ENCODE measurements at places on chromosomes 4 and X.

DNA sequence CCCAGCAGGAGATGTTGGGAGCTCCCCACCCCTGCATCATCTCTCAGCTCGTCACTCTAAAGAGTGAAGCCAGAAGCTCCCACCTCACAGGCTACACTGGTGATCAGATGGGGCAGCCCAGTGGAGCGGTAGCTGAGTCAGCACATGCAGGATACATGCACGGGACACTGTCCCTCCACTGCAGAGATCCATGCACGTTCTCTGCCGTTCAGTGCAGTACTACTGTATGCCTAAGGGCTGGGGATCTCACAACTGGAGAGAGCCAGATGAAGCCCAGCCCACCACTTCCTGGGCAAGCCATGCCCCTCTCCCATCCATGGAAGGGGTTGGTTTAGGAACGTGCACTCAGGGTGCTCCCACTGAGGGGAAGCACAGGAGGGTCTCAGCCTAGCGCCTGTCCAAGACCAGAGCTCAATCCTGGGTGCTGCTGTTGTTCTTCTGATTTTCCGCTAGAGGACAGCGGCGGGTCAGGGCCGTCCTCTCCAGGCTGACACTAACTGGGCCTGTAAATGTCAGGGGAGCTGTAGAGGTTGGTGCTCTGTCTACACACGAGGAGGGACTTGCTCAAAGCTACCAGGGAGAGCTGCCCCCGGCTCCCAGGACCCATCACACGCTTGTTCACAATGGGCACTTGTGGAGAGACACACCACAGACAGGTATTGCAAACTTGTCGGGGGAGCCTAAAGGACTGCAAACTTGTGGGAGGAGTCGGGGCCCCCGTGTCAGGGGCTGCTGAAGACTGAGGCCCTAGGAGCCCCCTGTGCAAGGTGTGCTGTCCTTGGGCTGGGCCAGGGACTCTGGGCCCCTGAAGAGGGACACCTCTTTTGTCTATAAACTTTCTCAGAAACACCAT is 18.2 kb upstream of the ABLIM2 start:
- peak; percentile 73 for DNase-seq

GRCh38 chr4:169080981-169081380 is 70.9 kb upstream of the CBR4 start:
- peak; percentile 78 for DNase-seq

DNA sequence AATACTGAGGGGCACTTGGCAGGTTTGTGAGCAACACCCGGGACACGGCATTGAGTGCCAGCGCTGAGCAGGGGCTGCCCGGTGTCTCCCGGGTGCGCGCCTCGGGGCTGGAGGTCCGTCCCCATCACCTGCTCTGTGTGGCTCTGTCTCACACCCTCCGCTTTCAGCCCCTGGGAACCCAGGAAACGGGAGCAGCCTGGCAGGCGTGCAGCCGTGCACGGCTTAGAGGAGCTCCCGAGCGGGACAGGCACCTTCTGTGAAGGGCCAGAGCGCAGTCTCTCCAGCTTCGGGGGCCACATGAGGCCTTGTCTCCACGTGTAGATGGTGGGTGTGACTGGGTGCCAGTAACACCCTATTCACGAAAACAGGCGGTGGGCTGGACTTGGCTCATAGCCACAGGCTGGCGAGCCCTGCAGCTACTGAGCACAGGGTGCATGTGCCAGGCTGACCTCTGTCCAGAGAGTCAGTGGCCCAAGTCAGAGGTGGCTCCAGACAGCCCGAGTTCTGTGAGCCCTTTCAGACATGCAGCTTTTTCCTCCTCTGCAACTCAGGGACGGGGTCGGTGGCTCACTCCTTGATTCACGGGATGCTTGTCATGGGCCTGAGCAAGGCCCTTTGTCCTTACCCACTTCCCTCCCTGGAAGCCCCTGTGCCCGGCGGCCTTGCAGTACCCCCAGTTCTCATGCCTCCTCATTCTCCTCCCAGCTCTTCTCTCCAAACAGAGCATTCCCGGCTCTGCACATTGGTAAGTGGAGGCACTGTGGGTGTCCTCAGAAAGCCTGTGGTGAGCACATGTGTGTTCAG is 23.5 kb downstream of the UVSSA start:
- DNase-seq = no peak

GRCh38 chrX:130636277-130636676 is 234.5 kb downstream of the RBMX2 start:
- DNase-seq = no peak

DNA sequence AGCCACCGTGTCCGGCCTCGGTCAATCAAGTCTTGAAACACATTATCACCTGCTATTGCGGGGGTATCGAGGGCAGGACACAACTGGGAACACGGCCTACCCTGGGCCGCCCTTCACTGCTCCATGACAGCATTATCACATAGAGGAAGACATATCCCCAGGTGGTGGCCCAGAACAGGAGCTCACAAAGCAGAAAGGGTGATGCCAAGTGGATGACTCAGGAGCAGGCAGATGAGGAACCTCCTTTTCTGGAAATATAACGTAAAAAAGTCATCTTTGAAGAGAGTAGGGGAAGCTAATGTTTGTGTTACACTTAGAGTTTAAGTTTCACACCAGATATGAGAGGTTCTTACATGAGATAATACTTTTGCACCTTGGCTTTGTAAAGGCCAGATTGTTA is 5.3 kb upstream of the SUPT20HL1 start:
- DNase-seq = peak; percentile 35

DNA sequence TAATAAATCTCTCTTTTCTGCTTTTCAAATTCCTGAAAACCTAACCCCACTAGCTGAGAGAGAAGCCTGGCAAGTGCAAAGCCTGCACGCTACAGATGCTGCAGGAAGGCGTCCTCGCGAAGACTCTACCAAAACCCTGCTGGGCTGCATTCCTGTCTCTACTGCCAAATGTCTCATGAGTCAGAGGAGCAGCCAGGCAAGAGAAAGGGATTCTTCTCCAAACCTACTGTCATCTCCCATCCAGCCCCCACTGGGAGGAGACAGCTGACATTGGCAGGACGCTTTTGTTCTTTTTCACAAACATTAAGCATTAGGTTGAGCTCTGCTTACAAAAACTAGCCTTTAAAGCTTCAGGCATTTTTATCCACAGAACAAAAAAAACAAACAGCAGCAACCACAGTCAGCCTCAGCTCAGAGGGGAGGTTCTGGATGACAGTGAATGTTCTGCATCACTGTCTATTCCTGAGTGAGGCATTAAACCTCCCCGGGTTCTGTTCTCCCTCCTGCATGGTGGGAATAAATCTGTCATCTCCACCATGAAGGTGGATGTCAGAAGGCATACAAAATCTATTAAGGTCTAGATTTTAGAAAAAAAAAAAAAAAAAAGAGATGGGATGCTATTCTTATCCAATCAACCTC is 18.0 kb downstream of the CRMP1 start:
- no peak for DNase-seq

DNA sequence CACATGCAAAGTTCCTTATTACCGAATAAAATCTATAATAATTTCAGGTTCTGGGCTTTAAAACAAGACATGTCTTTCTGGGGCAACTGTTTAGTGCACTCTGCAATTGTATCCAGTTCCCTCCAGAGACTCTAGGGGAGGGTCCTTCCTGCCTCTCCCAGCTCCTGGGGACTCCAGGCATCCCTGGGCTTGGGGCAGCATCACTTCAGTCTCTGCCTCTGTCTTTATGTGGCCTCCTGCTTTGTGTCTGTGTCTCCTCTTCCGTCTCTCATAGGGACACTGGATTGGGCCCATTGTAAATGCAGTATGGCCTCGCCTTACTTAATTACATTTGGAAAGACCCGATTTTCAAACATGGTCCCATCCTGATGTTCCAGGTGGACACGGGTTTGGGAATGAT is 10.9 kb upstream of the ASMTL start:
- no peak for DNase-seq

DNA sequence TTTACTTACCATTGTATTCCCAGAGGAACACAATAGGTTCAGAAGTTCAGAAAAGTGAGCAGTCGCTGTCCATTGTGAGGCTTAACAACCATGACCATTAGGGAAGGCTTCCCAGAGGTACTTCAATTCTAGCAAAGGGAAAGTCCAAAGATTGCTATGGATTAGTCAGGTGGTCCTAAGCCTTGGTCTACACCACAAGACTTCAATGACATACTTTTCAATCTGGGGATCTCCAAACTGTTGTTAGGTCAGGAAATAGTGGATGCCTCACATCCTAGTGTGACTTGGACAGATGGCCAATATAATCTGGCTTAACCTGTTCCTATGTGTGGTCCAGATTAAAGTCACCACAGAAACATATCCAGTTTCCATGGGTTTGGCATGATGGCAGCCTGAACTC is 118.0 kb downstream of the SPCS3 start:
- DNase-seq = peak; percentile 76

DNA sequence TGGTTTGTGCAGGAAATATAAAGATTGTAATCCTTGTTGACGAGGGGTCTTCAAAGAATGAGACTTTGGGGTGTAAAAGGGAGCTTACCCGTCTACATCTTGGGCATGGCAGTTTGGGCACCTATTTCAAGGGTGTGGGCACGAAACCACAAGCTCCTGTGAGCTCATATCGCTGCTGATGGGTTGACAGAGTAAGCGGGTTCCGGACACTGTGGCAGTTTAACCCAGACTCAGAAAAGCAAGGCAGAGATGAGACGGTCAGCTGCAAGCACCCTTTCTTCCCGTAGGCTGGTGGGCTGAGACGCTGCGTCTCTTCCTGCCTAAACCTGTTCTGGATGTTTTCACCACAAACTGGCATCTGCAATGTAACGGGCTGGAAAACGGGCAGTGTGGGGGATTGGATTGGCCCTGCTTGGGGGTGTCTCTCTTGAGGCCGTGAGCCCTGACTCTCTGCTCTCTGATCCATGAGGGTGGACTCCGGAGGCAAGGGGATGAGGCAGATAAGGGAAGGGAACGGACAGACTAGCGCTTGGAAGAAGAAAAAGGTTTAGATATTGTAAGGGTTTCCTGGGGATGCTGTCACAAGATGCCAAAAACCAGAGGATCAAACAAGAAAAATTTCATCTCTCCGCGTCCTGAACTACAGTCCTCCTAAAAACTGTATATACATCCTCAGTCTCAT is 237.5 kb downstream of the SHOX start:
- DNase-seq = no peak

- DNase-seq = no peak
These were observed 119.7 kb downstream of the ATG4A start for GRCh38 chrX:108211301-108211700.

- DNase-seq = no peak
These were observed 519.9 kb downstream of the INPP4B start for GRCh38 chr4:142326181-142326580.

DNA sequence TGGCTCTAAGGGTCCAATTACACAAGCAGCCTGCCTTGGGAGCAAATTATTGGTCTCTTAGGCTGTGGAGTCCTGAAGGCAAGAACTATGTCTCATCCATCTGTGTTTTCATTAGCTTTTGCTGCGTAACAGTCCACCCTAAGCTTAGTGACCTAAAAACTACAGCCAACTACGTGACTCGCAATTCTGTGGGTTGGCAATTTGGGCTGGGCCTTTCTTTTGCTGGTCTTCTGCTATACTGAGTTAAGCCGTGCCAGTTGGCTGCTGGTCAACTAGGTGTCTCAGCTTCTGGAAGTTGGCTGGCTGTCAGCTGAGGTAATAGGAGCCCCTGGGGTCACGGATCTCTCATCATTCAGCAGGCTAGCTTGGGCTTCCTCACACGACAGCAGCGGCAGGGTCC is 205.6 kb upstream of the S100G start:
- peak; percentile 21 for DNase-seq

GRCh38 chrX:122584981-122585380 is 599.1 kb upstream of the GRIA3 start:
- DNase-seq = no peak

GRCh38 chrX:11944501-11944900 is 186.5 kb downstream of the MSL3 start:
- peak; percentile 47 for DNase-seq

DNA sequence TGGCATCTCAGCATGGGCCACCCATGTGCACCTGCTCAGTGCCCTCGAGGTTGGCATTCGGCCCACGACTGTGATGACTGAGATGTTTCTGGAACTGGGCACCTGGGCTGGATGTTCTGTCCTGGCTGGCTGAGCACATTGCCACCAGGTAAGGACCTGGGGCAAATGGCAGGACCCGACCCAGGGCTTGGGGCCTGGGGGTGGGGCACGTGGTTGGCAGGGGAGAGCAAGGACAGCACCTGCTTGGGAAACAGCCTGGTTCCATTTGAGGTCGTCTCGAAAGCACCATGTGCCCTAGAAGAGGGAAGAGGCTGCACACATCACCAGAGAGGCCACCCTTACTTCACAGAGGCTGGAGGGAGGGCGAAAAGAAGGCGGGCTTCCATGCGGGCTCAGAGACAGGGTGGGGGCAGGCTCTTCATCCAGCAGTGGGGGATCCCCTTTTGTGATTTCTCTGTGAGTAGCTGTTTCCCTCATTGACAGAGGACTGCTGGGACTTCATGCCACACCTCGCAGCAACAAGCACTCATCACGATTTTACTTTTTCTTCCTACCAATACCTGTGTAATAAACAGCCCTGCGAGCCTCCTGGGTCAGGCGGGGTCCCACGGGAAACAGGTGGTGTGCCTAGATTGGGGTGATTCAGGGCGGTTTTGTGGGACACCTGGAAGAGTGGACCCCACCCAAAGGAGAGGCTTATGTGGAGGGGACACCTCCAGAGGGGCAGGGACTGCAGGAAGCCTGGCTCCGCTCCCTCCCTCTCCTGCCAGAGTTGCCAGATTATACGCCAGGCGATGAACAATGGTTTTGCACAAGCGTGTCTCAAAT is 12.0 kb downstream of the TMEM187 start:
- peak; percentile 17 for DNase-seq

- DNase-seq = no peak
These were observed 145.1 kb downstream of the CBR4 start for GRCh38 chr4:168864821-168865541.

- peak; percentile 70 for DNase-seq
These were observed 1.2 kb downstream of the BCOR start for GRCh38 chrX:40096395-40097091.

- no peak for DNase-seq
These were observed 103.3 kb upstream of the LEF1 start for GRCh38 chr4:108272046-108272445.

DNA sequence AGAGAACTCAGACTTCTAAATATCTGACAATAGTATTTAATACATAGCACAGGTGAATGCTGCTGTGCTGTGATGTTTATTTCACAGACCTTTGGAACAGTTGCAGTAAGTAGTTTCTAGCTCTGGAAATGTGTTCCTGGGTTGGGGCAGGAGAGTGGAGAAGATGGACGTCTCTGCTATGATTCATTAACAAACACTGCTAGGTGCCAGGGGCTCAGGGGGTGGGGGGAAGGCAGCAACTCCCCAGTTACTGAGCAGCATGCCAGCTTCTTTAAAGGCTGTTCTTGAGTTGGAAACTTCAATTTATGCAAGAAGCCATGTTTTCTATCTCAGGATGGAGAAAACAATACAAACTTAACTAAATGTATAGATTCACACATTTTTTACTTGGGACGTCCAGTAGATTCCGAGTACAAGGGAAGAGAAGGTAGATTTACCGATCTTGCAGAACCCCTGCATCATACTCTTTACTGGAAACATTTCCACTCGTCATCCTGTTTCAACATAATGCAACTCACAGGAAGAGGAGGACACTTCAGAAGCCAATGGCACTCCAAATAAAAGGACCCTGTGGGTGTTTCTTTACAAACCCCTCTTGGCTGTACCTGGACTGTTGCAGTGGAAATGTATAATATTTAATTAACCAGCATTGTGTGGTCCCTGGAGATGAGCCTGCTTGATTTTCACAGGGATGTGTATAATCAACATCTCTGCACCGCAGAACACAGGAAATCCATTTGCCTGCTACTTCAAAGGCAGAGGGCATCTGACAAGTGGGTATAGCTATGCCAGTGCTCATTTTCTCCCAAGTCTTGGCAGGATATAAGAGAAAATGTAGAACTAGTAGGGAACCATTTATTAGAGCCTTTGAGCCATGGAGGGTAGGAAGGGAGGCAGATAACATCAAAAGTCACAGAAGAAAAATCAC is 171.4 kb downstream of the SH3KBP1 start:
- peak; percentile 28 for DNase-seq

Measured in lung microvascular endothelial cell (primary cell).